ENCODE measurements at places on chromosomes 2 and 18.

GRCh38 chr2:236160366-236161081, 7.7 kb downstream of the GBX2 start:
- no peak for DNase-seq

DNA sequence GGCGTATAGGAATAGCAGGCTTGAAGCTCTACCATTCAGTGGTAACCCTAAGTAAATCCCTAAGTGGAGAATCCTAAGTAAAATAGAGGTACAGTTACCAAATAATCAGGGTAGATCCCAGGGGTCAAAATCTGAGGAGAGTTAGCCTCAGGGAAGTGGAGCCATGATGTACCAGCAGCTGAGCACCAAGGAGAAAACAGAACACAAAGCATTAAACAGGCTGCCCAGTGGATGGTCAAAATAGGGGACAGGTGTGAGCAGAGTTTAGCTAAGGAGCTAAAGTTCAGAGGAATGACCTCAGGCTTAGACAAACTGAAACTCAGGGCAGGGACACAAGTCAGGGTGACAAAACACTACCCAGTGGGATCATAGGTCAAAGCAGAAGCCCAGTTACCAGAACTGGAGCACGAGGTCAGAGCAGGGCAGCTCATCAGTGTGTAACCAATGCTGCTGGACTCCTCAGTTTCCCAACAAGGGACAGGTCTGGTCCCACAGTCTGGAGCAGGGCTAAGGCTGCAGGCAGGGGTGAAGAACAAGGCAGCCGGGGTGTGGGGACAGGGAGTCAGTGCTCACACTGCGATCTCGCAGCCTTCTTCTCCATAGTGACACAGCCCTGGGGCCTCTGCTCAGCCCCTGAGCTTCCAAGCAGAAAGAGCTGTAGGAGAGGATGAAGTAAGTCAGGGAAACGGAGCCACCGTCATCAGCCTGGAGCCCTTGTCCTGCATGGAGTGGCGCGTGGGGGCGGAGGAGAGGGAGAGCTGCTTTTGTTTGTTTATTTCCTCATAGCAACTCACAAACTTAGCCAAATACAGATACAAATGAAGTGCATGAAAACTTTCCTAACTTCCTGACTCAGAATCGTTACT, 264.0 kb downstream of the MREG start:
- DNase-seq = no peak

DNA sequence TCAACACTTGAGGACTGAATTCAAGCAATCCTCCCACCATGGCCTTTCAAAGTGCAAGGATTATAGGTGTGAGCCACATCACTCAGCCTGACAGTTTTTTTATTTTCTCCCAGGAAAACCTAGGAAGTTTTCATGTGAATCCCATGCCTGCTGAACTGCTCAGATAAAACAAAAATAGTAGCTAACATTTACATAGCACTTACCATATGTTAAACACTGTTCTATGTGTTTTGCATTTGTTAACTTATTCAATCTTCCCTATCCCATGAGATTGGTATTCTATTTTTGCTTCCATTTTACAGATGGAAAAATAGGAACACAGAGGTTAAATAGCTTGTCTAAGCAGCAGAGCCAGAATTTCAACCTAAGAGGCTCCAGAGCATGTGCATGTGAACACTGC, 157.4 kb upstream of the KCTD1 start:
- DNase-seq = no peak

- DNase-seq = no peak
Measured at GRCh38 chr2:240350696-240351087, 84.8 kb upstream of the GPC1 start.

DNA sequence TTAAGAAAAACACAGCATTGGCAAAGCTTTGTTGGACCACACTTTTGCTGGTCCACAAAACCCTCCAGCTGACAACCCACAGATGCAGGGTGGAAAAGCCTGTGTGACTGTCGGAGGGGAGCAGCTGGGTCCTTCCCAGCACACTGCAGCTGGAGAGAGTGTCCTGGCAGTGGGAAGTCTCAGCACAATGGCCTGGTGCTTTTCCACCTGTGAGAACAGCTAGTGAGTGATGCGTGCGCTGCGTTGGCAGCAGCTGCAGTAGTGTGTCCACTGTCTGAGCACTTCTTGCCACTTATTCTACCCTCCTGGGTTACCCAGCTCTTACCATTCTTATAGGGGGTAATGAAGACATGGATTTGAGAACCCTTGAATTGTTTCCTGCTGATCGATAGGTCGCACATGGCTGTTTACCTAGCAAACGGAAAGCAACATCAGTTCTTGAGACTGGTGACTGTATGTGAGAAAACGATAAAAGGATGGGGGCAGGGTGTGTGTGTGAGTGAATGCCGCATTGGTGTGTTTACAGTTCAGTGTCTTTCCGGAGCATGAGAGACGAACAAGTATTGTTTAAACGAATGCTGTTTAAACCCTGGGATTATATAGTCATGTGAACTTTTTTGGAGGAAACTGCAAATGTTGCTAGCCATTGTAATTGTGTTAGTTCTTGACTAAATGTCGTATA, 69.7 kb downstream of the LYPD6 start:
- no peak for DNase-seq

DNA sequence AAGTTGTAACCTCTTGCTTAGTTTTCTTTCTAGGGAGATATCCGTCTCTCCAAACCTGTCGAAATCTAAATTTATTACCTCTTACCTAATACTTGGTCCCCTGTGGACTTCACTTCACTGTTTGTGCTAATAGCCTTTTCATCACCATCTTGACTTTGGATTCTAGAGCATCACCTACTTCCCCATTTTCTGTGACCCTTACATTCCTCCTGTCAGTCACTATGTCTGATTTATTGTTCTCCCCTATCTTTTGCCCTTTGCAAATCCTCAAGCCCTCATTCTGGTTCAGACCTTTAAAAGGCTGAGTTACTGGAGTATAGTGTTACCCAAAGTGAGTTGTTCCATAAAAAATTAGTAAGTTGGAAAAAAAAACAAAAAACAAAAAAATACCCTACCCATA, 7.5 kb downstream of the MYO1B start:
- no peak for DNase-seq

DNA sequence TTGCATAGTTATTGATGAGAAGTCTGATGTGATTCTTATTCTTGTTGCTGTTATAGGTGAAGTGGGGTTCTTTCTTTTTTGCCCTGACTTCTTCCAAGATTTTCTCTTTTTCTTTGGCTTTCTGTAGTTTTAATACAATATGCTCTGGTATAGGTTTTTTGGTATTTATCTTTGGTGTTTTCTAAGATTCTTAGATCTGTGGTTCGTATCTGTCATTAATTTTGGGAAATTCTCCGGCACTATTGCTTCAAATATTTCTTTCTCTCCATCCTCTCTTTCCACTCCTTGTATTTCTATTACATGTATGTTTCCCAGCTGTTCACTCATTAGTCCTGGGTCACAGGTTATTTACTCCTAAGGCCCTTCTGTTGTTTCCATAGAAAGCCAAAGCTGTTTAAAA, 43.8 kb downstream of the SKA1 start:
- no peak for DNase-seq

- DNase-seq = no peak
Measured at GRCh38 chr2:45938649-45939511, 287.4 kb downstream of the PRKCE start.

DNA sequence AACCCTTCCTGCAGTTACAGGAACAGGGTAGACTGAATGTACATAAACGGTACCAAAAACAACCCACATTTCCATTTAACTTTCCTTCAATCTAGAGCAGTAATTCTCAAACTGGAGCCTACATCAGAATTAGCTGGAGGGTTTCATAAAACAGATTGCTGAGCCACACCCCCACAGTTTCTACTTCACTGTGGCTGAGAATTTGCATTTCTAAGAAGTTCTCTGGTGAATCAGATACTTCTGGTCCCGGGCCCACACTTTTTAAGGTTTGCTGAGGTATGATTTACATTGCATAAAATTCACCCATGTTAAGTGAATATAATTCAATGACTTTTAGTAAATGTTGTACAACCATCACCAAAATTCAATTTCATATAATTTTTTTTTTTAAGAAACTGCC, 113.7 kb downstream of the SRBD1 start:
- DNase-seq = no peak

DNA sequence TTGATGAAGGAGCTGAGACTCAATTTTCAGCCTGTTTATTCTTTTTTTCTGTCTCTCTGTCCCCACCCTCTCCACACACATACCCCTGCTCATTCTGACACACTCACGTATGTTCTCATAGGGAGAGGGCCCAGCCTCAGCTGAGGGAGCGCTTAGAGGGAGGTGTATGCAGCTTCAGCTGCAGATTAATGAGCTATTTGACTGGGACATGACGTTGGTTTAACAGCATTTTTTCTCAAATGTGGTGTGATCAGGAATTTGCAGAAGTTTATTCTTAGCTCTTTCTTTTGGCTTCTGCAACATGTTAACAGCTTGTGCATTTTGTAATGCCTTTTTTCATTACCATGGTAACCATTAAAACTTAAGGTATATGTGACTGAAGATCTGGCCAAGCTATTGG, 1547.1 kb upstream of the PIK3C3 start:
- no peak for DNase-seq

GRCh38 chr2:110865188-110865587, 132.8 kb downstream of the ACOXL start:
- DNase-seq = no peak

DNA sequence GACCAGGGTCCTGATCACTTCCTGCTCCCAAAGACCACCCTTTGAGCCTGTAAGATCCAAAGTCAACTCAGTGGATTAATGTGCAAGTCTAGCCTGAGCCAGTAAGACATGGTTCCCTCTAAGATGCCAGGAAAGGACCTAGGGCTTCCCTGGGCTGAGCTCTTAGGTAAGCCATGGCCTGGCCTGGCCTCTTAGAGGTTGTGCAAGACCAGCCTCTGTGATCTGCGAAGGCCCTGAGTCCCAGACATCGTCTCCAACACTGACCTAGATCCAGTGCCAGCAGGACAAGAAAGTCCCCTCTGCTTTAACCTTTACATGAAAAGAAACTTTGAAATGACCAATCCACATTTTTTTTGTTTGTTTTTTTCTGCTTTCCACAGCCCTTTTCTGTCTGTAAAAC, 73.6 kb upstream of the CYP1B1 start:
- DNase-seq = no peak

DNA sequence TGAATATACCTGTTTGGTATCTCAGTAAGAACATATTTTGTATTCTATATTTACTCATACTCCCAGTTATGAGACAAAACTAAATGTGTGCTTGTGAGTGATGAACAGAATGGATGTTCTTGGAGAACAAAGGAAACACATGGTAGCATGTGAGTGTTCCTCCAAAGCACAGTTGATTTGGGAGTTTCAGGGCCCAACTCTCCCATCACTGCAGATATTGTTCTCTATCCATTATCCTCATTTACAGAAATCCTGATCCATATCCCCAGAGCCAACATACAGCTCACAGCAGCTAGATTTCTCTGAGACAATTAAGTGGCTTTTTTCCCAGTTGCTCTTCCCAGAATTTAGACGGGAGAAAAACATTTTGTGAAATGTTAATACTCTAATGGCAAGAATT, 75.6 kb upstream of the MAPRE2 start:
- no peak for DNase-seq

DNA sequence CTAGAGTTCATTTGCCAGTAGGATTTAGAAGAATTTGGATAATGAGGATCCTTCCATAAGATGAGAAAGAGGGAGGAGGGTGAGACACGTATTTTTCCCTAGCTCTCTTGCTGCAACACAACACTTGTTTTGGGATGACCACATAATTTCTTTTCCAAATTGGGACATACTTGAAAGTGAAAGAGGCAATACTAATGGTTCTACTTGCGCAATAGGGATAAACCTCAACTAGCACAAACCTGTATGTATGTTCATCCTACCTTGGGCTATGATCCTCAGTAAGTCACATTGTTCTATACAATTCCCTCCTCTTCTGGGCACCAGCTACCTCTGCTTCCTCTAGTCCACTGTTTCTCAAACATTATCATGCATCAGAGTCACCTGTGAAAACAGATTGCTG, 1208.8 kb upstream of the LRRTM1 start:
- DNase-seq = no peak

DNA sequence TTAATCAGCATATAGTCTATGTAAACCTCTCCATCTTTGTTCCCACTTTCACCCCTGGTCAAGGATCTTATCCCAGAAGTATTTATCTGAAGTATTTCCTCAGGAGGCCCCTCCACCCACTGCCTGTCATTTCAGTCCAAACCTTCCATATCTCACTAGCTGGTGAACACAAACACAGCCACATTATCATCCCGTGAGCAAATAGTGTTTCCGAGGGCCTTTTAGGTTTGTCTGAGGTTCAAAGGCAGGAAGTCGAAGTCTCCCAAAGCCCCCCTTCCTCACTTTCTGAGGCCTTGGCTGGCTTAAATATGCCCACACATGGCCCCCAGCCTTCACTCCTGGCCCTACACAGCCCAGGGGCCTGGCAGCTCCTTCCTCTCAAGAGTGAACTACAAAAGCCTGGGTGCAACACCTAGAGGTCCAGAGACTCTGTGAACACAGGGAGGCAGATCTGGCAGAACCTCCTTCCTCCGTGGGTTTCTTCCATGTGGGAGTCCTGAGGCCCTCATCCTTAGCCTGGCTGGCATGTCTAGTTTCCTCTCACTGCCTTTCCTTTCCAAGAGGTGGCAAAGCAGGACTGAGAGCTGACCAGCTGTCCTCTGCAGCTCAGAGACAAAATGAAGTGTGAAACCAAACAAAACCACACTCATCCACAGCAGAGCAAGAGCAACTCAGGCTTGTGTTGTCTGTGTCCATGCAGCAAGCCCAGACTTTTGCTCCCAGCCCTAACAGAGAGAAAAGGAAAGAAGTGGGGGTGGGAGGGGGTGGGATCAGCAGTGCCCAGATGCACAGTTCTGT, 264.2 kb downstream of the SS18 start:
- no peak for DNase-seq

GRCh38 chr2:148338541-148338940, 306.0 kb upstream of the EPC2 start:
- no peak for DNase-seq

DNA sequence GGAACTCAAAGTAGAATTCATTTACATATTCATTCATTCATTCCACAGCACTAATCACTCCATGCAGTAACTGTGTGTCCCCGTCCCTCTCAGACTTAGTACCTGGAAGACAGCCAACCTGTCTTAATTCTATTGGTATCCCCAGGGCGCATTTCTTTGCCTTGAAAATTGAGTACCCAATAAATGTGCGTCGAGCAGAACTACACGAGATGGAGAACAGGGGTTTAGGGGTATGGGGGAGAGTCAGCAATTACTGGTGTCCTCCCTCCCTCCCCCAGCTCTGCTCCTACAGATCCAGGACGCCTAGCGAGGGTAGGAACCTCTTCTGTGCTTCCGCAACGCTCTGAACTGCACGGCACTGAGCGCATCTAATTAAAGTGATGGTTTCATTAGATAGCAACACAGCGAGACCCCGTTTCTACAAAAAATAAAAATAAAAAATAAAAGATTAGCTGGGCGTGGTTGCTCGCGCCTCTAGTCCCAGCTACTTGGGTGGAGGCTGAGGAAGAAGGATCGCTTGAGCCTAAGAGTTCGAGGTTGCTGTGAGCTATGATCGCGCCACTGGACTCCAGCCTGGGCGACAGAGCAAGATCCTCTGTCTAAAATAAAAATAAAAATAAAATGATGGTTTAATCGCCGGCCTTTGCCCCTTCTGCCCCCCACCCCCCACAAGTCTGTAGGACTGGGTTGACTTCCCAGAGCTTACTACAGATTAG, 614 bp upstream of the FKBP1B start:
- DNase-seq = no peak

GRCh38 chr2:95350368-95350767, 52.1 kb upstream of the FAHD2A start:
- DNase-seq = no peak

GRCh38 chr2:65263262-65263661, 35.6 kb downstream of the ACTR2 start:
- DNase-seq = no peak

Data from stimulated activated CD8-positive, alpha-beta memory T cell treated with anti-CD3 and anti-CD28 coated beads, Interleukin-15, amount 100 ng/mL, for 1 hour (primary cell).